ENCODE measurements at places on chromosomes 6 and 20.

DNA sequence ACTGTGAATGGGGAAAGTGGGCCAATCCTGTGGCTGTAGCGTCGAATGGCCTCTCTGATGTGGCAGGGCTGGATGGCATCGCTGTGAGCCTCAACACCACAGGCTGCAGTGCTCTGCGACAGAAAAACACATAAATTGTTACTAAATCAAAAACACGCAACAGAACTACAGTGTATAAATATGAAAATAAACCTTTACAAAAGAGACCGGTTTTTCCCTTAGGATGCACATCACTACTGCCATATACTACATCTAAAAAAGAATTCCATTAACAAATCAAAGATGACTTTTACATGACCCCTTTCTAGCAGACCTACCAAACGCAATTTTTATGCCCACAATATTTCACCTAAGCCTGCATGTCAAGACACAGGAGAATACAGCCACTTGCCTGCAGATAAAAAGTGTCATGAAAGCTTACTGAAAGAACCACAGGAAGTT lies 395.5 kb upstream of the RUNX2 start:
- DNase-seq, result peak; percentile 19

GRCh38 chr6:37699138-37699766 lies 1.6 kb upstream of the MDGA1 start:
- no peak for DNase-seq

DNA sequence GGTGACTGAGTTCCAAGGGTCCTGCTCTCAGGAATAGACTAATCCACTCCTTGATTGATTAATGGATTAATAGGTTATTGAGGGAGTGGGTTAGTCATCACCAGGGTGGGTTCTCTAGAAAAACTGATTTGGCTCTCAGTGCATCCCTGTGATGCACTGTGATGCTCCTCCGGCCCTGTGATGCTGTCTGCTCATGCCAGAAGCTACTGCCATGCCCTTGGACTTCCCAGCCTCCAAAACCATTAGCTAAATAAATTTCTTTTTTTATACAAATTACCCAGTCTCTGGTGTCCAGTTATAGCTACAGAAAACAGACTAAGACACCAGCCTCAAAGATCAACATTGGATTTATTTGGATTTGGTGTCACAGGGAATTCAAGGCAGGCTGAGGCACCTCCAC lies 40.4 kb upstream of the CST7 start:
- DNase-seq, result no peak

- no peak for DNase-seq
These were observed 31.9 kb upstream of the PRELID3B start for GRCh38 chr20:59074456-59074855.

- DNase-seq, result no peak
These were observed 130.7 kb downstream of the DLL1 start for GRCh38 chr6:170160031-170160627.

DNA sequence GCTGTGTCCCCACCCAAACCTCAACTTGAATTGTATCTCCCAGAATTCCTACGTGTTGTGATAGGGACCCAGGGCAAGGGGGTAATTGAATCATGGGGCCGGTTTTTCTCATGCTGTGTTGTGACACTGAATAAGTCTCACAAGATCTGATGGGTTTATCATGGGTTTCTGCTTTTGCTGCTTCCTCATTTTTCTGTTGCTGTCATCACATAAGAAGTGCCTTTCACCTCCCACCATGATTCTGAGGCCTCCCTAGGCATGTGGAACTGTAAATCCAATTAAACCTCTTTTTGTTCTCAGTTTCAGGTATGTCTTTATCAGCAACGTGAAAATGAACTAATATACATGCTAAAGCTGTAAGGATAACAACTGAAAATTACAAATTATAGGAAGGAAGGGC lies 88.3 kb downstream of the CDYL start:
- DNase-seq, result no peak

GRCh38 chr6:157093536-157093935 lies 229.8 kb downstream of the TMEM242 start:
- no peak for DNase-seq

DNA sequence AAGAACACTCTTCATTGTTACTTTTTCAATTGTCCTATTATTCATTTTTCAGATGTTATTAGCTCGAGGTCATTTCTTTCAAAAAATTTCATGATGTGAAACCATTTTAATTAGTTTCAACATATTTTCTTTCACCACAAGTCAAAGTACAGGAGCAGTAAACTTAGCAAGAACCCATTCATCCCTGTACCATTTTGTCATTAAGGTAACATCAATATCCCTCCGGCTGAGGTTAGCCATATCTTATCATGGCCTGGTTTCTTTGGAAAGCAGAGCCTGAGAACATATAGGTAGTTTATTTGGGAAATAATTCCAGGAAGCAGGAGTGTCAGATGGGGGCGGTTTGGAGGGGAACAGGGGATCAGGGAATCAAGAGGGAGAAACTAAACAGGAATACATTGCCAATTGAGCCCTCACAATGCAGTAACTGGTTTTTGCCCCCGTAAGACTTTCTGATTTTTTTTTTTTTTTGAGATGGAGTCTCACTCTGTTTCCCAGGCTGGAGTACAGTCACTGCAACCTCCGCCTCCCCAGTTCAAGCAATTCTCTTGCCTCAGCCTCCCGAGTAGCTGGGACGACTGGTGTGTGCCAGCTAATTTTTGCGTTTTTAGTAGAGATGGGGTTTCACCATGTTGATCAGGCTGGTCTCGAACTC lies 83.7 kb downstream of the MKKS start:
- no peak for DNase-seq

DNA sequence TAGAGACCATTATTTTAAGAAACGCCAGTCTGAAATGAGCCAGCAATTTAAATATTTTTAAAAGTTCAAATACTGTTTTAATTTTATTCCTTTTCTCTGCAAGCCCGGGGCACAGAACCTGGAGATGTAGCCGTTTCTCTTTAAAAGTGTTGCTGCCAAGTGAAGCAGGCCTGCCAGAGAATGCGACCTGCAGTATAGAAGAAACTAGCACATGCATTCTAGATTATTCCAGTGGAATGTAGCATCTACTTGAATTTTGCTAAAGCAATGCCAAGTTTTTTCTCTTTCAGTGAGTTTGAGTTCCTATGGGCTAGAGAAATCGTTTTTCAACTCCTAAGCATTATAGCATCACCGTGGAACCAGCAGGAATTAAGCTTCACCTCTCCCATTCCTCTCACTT lies 101.3 kb downstream of the QRSL1 start:
- no peak for DNase-seq

Measured in activated naive CD4-positive, alpha-beta T cell treated with anti-CD3 and anti-CD28 coated beads, Interleukin-2, amount 50 U/mL, for 72 hours (primary cell).